ENCODE measurements at places on chromosomes 4 and X.

GRCh38 chr4:6710282-6710681 lies 617 bp upstream of the MRFAP1L1 start:
- no peaks in the 10 kb centered on the region for H3K27me3 ChIP-seq
- H3K36me3 ChIP-seq, result peaks cover 25% of the 10 kb centered on the region
- DNase-seq, result no peak
- peaks cover 30% of the 10 kb centered on the region for H3K4me1 ChIP-seq

DNA sequence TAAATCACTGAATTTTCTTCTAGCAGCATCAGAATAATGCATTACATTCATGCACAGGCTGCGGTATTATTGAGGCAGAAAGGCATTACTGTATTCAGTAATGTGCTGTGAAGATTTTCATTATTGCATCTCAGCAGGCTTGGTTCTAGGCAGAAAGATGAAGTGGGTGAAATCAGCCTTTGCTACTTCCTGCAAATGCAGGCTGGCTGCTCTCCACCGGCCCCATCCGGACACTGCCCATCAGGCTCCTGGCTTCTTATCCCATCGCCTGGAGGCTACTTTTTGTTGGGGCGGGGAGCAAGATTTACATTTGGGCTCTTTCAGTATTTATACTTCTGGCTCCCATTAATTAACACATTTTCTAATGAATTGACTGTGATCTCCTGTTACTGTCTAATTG lies 117.8 kb downstream of the FRAS1 start:
- H3K4me1 ChIP-seq, result no peaks in the 10 kb centered on the region
- no peaks in the 10 kb centered on the region for H3K27me3 ChIP-seq
- H3K27ac ChIP-seq, result no peak overlapping the region
- no peaks in the 10 kb centered on the region for H3K36me3 ChIP-seq
- H3K4me3 ChIP-seq, result no peak overlapping the region
- no peak for DNase-seq

- no peak overlapping the region for H3K4me3 ChIP-seq
- H3K36me3 ChIP-seq, result peaks cover 3% of the 10 kb centered on the region
- no peak overlapping the region for H3K27ac ChIP-seq
- no peak for DNase-seq
- no peaks in the 10 kb centered on the region for H3K4me1 ChIP-seq
- H3K27me3 ChIP-seq, result no peaks in the 10 kb centered on the region
These were observed 15.6 kb downstream of the PAQR3 start for GRCh38 chr4:78923464-78924312.

- no peaks in the 10 kb centered on the region for H3K4me1 ChIP-seq
- no peaks in the 10 kb centered on the region for H3K36me3 ChIP-seq
- no peak overlapping the region for H3K4me3 ChIP-seq
- H3K27ac ChIP-seq, result no peak overlapping the region
These were observed 45.2 kb upstream of the SLC39A8 start for GRCh38 chr4:102390438-102390837.

- no peak overlapping the region for H3K4me3 ChIP-seq
- no peaks in the 10 kb centered on the region for H3K36me3 ChIP-seq
- H3K27ac ChIP-seq, result no peak overlapping the region
- no peaks in the 10 kb centered on the region for H3K4me1 ChIP-seq
- H3K27me3 ChIP-seq, result no peaks in the 10 kb centered on the region
These were observed 779.0 kb downstream of the CCSER1 start for GRCh38 chr4:90906239-90906638.

- H3K36me3 ChIP-seq, result no peaks in the 10 kb centered on the region
- no peaks in the 10 kb centered on the region for H3K27me3 ChIP-seq
- H3K4me1 ChIP-seq, result no peaks in the 10 kb centered on the region
- DNase-seq, result no peak
- H3K4me3 ChIP-seq, result no peak overlapping the region
- no peak overlapping the region for H3K27ac ChIP-seq
These were observed 53.1 kb downstream of the GSX2 start for GRCh38 chr4:54152846-54153600.

GRCh38 chr4:188329521-188329920 lies 190.3 kb downstream of the TRIML1 start:
- no peaks in the 10 kb centered on the region for H3K4me1 ChIP-seq
- no peak overlapping the region for H3K27ac ChIP-seq
- H3K36me3 ChIP-seq, result no peaks in the 10 kb centered on the region
